ENCODE measurements at places on chromosomes 1 and 21.

DNA sequence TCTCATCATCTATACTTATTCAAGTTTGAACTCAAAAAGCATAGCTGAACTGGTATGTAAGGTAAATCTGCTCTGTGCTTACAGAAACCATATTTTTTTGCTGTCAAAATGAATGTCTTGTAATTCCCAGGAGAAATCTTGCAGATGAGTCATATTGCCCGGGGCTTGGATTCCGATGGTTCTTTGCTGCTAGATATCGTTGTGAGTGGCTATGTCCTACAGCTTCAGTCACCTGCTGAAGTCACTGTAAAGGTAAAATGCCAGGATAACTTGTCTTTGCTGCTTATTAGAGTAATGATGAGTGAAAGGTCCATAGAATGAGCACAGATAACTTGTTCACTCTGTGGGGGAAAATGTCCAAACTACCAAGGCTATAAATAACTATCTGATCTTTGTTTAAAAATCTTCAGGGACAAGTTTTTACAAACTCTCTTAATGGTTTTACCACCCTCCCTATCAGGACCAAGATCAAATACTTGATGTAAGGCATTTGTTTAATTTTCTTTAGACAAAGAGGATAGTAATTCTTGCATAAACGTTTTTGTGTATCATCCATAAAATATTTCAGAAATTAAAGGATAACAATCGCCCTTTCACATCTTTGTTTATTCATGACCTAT lies 222.3 kb downstream of the TPR start:
- DNase-seq: no peak

- DNase-seq: no peak
Observed at GRCh38 chr1:234500269-234500668, 21.3 kb upstream of the TARBP1 start.

- no peak for DNase-seq
Observed at GRCh38 chr1:216332003-216332402, 91.2 kb downstream of the USH2A start.

GRCh38 chr1:243562473-243562872 lies 287.6 kb downstream of the AKT3 start:
- DNase-seq: no peak

DNA sequence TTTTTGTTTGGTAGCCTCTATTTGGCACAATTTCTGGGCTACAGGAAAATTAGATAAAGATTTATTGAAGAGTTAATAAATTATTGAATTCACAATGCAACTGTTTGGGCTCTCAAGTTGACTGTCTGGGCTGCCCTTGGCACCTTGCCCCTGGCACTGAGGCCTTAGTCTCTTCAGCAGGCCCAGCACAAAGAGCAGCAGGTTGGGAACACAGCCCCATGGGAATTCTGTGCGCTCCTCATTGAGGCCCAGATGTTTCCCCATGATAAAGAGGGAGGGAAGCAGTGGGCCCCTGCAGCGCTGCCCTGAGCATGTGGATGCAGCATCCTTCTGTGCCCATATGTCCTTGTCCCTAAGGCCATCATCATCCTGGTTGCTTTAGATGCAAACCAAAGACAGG lies 2.9 kb downstream of the CRNN start:
- DNase-seq: no peak

DNA sequence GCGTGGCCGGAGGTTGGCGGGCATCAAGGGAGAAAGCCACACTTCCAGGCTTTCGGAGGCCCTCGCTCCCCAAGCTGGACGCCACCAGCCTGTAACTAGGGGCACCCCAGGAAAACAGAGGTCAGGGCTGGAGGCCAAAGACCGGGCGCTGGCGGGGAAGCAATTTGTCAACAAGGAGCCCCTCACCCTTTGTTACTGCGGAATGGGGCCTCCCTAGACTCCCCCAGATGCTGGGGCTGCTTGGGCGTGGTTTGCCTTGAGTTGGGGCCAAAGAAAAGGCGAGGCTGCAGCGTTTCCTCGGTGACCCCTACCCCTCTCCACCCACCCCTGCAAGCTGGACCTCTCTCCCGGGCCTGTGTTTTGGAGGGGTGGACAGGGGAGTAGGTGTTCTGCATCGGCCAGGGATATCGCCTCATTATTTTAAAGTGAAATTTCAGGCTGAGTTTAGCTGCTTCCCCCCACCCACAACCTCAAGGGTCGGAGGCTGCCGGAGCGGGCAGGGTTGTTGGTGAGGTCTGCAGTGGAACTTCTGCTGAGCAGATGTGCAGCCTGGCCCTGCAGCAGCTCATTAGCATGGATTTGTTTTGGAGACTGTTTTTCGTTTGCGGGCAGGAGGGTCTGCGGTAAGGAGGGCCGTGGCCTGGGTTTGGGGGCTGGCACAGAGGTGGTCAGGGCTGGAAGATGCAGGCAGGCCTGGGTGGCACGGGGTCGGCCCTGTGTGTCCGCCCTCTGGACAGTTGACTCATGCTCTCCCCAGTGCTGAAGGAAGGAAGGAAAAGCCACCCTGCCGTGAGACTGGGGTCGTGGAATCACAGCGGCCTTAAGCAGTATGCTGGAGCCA lies 1.5 kb downstream of the NBL1 start:
- no peak for DNase-seq

GRCh38 chr21:36481639-36482038 lies 1.7 kb upstream of the CLDN14 start:
- no peak for DNase-seq

DNA sequence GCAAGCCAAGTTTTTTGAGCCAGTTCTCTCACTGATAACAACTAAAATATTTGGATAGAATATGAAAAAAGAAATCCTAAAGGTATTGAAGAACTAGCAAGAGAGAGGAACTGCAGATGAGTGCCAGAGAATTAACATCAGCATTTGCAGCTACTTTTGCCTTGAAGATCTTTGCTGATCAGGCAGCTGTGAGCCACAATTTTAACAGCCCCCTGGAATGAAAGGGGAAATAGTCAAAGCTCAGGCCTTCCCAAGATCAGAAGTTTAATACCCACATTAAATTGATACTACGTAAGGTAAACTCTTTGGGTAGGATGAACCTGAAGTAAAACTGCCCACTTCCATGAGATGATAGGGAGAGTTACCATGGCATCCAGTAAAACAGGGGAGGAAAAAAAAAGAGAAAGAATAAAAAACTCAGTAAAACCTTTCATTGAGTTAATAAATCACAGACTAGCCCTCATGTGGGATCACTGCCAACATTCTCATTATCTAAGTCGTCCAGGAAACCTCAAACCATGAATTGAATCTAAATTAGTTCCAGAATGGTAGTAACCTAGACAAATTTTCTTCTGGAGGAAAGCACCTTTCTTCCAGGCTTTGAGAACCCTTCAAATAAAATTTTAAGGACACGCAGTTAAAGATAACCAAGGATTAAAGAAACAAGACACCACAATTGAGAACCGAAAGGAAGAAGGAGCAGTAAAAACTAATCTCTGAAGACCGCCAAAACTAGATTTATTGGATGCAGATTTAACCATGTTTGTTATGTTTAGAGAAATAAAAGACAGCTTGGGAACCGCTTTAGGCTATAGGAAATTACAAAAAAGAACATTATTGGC lies 28.3 kb downstream of the SCP2 start:
- DNase-seq: no peak

GRCh38 chr1:111565079-111565478 lies 54.5 kb upstream of the RAP1A start:
- DNase-seq: no peak

- no peak for DNase-seq
Observed at GRCh38 chr1:169745015-169745861, 11.4 kb upstream of the SELE start.

DNA sequence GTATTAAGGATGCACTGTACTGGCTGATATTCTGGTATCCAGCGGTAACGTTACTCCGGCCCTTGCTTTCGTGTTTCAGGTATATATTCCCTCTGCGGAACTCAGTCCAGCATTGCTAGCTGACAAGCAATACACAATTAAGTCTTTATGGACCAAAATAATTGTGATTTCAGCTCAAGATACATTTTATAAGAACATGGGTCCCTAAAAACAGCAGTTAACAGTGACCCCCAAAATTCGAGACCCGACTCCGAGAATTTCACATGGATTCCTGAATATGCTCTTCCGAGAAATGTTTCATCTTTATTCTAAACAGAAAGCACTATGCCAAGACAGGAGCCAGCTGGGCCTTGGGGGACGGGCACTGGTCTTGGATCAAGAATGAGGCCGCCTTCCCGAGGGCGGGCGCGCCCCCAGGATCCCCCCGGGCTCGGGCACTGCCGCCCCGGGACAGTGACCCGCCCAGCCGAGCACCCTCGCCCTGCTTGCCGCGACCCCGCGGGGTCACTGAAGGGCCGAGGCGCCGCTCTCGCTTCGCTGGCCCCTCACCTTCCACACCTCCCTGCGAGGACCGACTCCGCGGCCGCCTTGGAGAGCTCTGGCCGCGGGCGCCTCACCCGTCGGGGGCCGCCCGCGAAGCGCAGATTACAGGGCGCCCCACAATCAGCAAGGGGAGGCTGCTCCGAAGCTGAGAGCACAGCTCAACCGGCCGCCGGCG lies 610 bp downstream of the SCYL3 start:
- DNase-seq: no peak

DNA sequence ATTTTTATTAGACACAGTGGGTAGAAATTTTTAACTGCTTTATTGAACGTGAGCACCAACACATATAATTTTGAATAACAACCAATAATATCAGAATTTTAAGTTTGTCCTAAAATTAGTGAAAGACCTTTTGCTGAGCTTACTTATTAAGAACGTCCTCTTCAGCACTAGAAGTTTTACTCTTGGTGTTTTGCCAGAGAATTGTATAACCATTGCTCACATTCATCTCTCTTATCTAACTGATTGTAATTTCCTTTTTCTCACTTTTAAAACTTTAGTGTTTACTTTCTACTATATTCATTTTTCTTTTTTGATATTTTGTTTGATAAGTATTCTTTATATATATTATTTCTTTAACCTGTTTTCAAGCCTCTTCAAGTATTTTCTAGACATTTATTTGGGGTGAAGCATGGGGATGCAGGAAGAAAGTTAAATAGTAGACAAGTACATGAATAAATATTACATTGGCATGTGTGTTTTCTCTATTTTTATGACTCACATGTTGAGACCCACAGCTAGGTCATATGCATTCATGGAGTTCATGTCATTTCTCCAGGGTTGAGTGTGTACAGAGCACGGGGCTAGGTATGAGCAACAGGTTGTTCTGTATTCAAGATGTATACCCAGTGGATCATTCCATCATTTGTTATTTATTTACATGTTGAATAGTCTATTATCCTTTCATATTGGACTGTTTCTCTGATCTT lies 90.6 kb downstream of the ATP6V1G3 start:
- no peak for DNase-seq

DNA sequence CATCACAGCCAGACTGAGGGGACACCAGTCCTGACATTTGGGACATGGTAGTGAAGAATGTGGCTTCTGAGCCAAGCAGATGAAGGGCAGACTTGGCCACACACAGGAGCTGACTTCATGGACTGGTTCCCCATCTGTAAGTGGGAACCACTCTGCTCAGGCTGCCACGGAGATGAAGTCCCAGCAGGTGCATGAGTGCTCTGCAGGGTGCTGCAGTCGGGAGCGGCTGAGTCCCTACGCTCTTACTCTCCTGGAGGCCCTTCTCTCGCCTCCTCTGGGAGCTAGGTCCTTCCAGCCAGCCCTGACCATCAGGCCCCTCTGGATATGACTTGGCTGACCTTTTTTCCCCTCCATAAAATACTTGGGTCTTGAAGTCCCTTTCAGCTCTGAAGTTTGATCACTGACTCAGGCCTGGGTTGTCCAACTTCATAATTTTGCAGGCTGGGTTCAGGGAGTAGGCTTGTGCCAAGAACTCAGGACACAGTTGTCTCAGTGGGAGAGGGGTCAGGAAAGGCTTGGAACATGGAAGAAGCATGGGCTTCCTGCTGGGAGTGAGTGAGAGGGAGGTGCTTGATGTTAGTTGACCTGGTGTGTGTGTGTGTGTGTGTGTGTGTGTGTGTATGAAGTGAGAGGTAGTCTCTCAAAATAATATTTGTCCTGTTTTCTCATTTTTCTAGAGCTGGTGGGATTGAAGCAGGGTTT lies 21.0 kb upstream of the EPS8L3 start:
- no peak for DNase-seq

DNA sequence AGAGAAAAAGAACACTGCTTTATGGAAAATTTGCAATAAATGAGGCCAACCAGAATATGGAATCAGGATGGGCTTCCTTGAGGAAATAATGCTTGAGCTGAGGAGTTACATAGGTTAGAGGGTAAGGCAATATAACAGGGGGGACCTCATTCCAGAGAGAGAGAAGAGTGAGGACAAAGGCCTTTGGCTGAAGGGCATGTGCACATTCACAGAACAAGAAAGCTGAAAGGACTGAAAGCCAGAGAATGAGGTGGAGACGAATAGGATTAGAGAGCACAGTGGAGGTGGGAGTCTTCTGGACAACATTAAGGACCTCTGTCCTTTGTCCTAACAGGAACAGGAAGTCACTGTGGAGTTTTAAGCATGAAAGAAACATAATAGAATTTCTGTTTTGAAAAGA lies 60.7 kb upstream of the MROH9 start:
- no peak for DNase-seq

- DNase-seq: no peak
Observed at GRCh38 chr1:56256153-56257000, 323.0 kb downstream of the PLPP3 start.

DNA sequence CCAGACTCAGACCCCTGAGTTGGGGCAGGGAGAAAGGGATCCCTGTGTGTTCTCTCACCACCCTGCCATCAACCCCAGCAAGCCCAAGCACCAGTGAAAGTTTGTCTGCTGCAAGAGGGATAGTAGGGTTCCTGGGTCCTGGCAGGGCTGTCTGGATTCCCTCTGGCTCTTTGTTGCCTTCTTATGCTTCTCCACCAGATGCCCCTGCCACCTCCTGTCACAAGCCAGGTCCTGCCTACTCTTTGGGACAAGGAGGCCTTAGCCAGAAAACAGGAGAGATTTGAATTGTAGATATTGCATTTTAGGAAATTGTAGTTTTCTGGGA lies 21.7 kb downstream of the UBE2T start:
- DNase-seq: no peak

GRCh38 chr1:169486281-169487051 lies 722 bp upstream of the SLC19A2 start:
- DNase-seq: no peak

- no peak for DNase-seq
Observed at GRCh38 chr21:31351960-31352359, 7.9 kb upstream of the TIAM1 start.

GRCh38 chr1:157448636-157449035 lies 103.7 kb downstream of the FCRL5 start:
- no peak for DNase-seq

GRCh38 chr1:176811511-176812288 lies 348.7 kb downstream of the PAPPA2 start:
- DNase-seq: no peak

DNA sequence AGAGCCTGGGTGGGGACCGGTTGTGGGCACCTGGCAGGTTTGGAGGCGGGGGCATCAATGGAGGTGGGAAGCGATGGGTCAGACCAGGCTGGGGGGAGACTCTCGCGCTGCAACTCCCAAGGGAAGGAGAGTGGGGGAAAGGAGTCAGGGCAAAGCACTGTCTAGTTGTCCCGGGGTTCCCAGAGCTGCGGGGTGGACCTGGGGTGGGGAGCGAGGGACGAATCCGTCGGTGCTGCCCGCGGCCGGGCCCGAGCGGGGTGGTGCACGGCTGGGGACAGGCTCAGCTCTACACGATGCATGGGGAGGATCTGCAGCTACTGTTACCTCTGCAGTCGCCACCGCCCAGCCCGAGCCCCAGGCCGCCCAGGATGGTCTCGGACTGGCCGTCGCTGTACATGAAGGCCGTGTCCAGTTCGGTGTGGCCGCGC lies 427 bp downstream of the AKR7A2 start:
- no peak for DNase-seq
